ENCODE measurements at places on chromosomes 1 and 21. TPM values are rescaled to one million over a fixed set of nuclear protein-coding genes. Genes with fewer than 3 reads are reported as not detected.

ACTN2 gene
- 0.71 TPM for total RNA-seq

TMCC2 gene
- 7.7 TPM for total RNA-seq

UBXN11 gene
- 12.1 TPM for total RNA-seq

GRCh38 chr1:85366391-85367170, 90.1 kb upstream of the BCL10 start:
- no peak for DNase-seq

GRCh38 chr1:117339866-117340700, 27.2 kb upstream of the MAN1A2 start:
- peak; percentile 28 for DNase-seq

DNA sequence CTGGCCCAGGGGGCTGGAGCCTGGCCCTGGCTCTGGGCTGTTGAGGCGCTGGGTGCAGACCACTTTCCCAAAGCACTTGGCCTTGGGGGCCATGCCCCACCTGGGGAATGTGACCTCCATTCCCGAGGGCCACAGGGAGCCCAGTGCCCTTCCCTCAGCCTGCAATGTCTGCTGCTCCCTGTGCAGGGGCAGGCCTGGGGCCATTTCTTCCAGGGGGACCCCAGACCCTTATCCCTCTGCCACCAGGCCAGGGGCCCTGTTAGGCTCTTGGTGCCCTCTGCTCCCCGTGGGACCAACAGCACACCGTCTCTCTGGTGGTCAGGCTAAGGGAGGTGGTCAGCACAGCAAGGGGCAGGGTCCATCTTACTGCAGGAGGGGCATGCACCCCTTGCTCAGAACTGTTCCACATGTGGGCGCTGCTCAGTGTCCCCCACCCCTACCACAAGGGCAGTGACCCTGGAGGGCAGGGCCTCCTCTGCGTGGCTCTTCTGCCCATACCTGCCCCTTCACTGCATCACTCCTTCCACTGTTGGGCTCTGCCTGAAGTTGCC, 1.1 kb upstream of the TMEM52 start:
- no peak for DNase-seq

DNA sequence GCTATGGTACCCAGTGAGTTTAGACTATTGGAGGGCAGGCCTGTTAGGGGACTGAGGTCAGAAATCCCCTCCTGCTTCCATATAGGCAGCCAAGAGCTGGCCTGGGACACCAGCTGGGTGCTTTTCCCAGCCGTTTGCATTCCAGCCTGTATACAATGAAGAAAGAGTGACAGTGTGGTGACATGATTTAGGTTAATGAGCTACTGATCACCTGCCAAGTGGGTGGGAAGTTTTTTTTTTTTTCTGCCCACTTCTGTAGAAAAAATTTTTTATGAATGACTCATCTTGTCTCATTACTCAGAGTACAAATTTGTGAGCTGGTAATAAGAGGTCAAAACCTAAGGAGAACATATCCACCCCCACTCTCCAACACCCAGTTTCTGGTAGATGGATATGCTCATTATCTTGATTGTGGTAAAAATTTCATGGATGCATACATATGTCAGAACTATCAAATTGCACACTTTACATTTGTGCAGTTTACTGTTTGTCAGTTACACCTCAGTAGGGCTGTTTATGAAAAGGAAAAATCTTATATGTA, 16.4 kb upstream of the CGN start:
- DNase-seq, result peak; percentile 86

Measured in Caki2 (cell line).